NCI-H1436 treated with DMSO at 0.1 percent for 48 hours (cell line): ENCODE measurements at places on chromosomes 7 and 10.

DNA sequence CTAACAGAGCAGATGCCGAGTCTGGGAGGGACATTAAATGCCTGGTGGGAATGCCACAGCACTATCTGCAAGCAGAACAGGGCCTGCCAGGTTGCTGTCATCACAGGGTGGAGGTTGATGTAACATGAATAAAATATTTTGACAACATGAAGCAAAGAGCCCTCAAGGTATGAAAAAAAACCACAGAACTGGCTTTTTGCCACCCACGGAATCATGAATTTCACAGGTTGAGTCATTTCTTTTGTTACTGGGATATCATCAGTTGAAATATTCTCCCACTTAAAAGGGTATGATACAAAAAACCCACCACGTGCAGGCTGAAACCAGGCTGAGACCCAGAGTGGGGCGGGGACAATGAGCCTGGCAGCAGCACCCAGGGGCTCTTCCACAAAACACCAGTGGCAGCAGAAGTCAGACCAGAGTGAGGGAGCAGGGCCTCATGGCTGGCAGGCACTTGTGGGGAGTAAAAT, 220.1 kb downstream of the TNS3 start:
- no peak for DNase-seq

DNA sequence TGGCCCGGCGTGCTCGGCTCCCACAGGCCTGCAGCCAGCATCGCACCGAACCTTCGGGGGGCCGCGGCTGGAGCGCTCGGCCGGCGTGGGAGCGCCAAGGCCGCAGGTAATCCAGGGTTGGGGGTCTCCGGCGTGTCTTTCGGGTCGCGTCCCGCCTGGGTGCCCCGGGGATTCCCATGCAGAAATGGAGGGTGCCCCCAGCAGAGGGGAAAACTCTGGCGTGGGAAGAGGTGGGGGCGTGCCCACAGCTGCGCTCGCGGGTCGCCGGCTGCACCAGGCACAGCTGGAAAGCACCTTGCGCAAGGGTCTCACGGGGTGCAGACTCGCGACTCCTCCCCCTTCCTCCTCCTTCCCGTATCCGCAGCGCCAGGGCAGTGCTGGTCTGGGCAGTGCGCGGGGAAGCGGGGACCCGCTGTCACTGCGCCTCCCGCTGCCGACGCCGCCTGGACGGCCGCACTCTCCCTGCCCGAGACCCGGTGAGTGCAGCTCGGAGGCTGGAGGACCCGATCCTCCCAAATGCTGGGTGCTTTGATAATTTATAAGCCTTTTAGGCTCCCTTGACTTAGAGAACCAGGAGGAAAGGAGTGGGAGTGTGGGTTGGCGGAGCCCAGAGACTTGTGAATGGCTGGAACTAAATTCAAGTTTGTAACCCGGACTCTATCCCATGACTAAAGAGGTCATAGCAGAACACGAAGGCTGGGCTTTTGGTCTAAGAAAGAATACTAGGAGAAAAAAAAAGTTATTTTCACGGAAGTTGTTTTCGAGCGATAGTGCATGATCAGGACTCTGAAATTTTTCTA, 489 bp downstream of the MAP3K8 start:
- no peak for DNase-seq

DNA sequence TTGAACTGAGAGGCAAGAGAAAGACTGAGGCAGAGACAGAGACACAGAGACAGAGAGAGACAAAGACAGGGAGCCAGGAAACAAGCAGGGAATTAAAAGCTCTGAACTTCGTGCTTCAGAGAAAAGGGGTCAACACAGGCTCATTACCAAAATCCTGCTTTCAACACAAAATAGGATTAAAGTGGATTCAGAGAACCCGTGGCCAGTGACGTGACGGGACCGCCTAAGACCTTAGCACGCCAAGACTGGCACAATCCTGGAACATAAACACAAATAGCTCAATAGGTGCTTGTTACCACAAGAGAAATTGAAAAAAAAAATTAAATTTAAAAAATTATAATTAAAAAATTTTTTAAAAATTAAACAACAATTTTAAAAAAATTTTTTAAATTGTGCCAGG, 21.5 kb downstream of the ASB13 start:
- DNase-seq: no peak

DNA sequence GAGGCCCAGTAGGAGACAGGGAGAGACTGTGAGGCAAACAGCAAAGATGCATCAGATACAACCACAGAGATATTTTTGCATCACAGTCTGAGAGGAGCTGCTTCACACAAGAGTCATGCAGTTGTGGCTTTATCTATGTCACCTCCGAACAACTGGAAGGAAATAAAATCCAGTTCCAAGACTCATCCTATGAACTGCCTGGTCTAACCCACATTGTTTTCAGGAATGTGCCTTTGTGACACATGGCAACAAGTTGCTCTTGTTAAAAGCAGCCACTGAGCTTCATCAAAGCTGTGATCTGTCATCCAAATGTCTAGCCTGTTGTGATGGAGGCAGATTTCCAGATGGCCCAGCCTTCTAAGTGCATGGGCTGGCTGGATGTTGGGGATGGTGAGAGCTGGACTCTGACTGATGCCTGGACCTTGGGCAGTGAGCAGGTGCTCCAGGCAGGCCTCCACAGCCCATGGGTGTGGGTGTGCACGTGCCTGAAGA, 255.0 kb downstream of the BMPER start:
- DNase-seq: no peak

GRCh38 chr10:71765906-71766716, 7.2 kb downstream of the VSIR start:
- DNase-seq: no peak

DNA sequence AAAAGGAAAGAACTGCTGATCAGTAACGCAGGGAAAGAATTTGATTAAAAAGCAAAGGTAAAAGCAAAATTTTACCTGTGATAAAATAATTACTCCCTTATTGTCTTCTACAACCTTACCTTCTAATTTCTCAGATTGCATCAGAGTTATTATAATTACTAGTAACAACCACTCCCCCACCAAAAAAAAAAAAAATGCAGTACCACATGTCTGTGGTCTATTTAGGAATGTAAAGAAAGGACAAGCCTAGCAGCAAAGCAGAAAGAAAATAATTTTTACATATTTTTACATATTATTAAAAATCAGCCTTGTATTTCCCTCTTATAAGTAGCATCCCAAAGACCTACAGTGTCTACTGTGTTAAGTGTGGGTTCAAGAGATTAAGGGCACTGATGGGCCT, 430.4 kb downstream of the TFEC start:
- no peak for DNase-seq

DNA sequence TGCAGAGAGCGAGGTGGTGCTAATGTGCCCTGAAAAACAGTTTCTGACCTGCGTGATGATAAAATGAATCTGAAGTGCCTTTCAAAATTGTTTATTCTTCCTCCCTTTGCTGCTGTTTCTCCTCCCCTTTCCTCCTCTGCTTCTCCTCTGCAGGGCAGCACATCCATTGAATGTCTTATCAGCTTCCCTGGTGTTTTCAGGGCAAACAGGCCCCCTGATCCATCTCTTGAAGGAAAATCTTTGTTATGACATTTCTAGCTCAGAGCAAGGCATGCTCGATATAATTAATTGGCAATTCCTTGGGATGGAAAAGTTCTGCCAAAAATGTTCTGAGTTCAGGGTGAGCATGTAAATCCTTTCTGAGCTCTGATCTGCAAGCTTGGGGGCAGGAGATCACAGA, 364.2 kb upstream of the ZNF32 start:
- no peak for DNase-seq

- no peak for DNase-seq
These were observed at the start of gene GIMAP6 for GRCh38 chr7:150631866-150632864. GIMAP6 (minus strand) TSS chr7:150632385; CDS start chr7:150630142, 2,243 bp downstream.
